Fibroblast of skin of left biceps (primary cell): ENCODE measurements at places on chromosomes 5 and 9.

- no peak for DNase-seq
Observed at GRCh38 chr5:13188371-13188770, 756.1 kb downstream of the DNAH5 start.

DNA sequence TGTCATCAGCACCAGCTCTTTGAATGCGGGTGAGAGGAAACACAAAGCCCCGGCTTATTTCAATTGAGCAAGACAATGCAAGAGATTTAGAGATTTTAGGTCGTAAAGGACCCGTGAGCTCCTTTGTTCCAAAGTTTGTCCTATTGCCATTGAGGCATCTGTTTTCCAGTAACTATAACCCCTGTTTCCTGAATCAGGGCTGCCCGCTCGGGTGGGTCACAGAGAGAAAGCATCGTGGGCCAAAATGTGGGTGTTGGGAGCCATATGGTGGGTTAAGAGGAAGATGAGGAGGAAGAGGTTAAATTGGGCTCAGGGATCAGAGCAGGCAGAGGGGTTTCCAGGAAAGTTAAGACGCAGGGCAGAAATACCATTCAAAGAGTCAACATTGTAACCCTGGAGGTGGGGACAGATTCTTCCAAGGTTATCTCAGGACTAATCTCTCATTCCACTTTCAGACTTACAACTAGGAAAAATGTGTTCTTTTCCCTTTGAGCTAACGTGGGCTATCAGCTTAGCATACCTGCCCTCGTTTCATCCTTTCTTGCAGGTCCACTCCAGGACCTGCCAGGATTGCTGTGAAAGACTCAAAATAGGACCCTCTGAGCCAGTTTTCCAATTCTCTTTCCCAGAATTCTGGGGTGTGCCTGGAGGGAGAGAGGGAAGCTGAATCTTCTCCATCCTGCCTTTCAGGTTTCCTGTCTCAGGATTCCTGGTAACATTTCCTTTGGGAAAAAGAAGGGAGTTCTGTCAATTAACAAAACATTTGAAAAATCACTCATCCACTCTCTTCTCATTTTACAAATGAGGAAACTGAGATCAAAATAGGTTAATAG is 95.5 kb upstream of the TAF11L2 start:
- DNase-seq: no peak

DNA sequence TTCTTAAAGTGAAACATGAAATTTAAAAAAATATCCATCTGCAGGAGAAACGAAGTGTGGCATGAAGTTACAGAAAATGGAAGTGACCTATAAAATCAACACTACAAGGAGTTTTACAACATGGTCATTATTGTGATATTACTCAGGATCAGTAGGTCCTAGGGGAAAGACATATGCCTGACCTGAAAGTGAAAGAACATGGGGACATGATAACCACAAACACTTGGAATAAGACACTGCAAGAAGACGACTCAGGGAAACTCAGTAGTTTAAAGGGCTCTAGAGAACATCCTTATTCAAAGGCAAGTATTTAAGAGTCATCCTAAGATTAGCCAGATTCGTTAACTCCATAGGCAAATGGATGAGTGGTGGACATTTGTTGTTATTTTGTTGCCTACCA is 19.9 kb upstream of the LPAR1 start:
- DNase-seq: no peak

- DNase-seq: no peak
Observed at GRCh38 chr5:171166766-171167165, 142.3 kb upstream of the TLX3 start.

DNA sequence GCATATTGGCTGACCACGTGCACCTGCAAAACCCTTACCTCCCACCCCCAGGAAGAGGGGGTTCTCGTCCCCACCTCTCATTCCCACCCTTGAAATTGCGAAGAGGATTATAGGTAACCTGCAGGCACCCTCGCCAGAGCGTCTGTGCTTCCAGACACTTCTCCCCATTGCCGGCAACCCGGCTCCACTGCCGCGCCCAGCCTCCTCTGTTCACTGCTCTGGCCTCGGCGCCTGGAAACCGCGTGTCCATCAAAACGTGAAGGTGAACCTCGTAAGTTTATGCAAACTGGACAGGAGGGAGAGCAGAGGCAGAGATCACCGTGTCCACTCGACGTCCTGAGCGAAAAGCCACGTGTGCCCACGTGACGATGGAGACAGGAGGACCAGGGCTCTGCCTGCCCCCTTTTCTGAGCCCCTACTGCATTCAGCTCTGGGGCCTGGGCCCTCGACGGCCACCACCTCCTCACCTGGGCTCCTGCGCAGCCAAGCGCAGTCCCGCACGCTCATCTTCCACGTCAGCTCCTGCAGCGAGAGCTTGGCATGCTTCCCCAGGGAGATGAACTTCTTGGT is 1.9 kb downstream of the TERT start:
- no peak for DNase-seq

DNA sequence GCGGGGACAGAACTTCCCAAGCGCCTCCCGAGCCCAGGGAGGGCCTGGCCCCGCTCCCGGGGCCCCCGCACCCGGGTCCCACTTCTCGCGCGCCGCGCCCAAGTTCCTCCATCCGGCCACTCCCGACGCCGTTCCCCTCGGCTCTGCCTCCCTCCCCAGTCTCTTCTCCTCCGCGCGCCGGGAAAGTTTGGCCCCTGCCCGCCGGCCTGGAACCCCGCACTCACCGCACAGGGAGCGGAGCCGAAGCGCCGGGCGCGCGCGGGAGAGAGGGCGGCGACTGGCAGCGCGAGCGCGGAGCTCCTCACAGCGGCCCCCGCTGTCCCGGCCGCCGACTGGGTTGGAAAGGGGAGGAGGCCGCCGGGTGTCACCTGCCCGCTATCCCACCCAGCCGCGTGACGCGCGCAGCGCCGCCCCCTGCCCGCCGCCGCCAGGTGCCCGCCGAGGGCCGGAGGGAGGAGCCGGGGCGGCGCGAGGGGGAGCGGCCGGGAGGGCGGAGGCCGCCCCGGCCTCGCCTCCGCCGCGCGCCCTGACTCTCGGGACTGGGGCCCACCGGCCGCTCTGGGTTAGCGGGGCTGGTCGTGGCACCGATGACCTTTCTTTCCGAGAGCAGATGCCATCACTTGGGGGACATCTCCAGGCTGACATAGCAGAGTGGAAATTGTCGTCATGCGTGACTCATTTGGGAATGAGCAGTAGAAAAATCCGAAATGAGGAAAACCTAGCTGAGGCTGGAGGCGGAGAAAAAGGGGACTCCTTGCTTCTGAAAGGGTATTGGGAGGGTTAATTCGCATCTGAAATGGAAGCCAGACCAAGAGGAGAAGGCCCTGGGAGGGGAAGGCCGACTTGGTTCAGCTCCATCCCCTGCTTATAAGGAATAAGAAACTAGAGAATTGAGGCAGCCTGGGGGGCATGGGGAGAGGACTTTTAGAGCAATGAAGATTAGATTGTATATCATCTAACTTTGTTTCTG is at the start of gene ELOVL7:
Gene ELOVL7 (minus strand): TSS at position 334 of the 970 bp plus-strand sequence. CDS start 56,872 bp downstream, outside the sequence.
- no peak for DNase-seq

DNA sequence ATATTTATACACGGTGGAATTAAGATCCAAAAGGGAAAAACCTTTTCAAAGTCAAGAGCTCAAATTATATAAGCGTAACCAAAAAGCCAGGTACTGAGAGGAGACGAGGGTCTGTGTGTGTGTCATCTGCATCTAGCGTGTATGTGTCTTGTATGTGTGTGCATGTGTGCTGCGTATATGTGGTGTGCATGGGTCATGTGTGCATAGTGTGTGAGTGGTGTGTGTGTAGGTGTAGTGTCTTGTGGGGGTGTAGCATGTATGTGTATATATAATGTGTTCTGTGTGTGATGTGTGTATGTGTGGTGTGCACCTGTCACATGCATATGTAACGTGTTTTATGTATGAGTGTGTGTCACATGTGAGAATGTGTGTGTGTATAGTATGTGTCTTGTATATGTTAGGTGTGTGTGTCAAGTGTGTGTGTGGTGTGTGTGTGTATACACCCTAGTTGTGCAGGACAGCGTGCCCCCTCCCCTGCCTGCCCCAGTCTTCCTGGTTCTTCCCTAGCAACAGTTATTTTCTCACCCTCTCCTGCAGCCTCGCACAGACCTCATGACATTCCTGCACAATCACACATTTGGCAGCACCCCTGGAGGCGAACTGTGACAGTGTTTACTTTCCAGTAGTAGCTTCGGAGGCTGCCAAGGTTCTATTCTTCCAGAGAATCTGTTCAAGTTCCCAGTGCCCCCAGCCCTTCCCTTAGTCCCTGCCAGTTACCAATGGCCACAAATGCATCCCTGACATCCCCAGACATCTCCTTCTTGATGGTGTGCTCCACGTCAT is 27.1 kb upstream of the TNIP1 start:
- DNase-seq: no peak
